Right atrium auricular region (tissue), 2 donors: ENCODE measurements at places on chromosomes 3 and 15. TPM values are rescaled to one million over a fixed set of nuclear protein-coding genes. Genes with fewer than 3 reads are reported as not detected.

- H3K27ac ChIP-seq: no peak overlapping the region
- H3K4me1 ChIP-seq: no peaks in the 10 kb centered on the region
- H3K36me3 ChIP-seq: peaks cover 58% of the 10 kb centered on the region
- no peaks in the 10 kb centered on the region for H3K27me3 ChIP-seq
These were observed 8.8 kb upstream of the LRCH3 start for GRCh38 chr3:197782230-197782629.

DNA sequence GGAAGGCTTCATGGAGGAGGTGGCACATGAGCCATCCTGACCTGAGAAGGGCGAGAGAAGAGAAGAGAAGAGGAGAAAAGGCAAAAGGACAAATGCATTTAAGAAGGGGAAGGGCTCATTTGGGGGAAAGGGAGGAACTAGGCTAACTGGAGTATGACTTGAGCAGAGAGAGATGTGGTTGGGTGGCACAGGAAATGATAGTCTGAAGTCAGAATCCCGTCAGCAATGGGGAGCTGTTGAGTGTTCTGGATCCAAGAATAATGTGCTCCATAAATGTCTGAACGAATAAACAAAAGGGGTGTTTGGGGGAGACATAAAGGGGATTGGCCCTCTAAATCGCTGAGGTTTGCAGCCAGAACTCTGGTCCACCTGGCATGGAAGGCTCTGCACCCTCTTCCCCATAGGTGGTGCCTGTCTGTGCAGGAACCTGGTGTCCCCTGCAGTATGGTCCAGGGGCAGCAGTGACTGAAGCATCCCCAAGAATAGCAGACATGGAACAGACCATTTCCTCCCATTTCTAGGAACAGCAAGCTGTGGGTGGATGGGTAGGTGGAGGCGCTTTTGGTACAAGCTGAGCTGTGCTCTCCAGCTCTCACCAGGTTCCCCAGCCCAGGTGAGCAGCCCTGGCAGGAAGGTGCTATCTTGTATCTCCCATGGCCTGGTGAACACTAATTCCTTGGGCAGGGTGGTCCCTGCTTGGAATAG is 15.2 kb downstream of the CORO2B start:
- no peaks in the 10 kb centered on the region for H3K36me3 ChIP-seq
- H3K27me3 ChIP-seq: no peaks in the 10 kb centered on the region
- DNase-seq: no peak
- H3K4me1 ChIP-seq: no peaks in the 10 kb centered on the region
- H3K4me3 ChIP-seq: no peak overlapping the region
- H3K27ac ChIP-seq: no peak overlapping the region

DNA sequence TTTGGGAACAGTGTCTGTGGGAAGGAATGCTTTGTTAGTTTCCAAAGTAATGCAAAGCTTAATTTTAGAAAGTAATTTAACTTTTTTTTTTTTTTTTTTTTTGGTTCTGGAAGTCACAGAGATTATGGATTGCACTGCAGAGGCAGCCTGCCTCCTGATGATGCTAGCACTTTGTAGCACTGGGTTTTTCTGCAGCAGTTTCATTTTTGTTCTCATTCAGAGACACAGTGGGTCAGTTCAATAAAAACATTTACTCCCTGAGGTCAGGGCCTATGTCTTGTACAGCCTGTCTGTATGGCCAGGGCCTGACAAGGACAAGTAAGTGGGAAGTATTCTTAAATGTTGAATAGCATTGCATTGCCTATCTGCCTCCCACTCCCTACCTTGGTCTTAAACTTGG is 39.0 kb upstream of the NDUFB4 start:
- no peaks in the 10 kb centered on the region for H3K27me3 ChIP-seq
- no peaks in the 10 kb centered on the region for H3K36me3 ChIP-seq
- no peaks in the 10 kb centered on the region for H3K4me1 ChIP-seq

DNA sequence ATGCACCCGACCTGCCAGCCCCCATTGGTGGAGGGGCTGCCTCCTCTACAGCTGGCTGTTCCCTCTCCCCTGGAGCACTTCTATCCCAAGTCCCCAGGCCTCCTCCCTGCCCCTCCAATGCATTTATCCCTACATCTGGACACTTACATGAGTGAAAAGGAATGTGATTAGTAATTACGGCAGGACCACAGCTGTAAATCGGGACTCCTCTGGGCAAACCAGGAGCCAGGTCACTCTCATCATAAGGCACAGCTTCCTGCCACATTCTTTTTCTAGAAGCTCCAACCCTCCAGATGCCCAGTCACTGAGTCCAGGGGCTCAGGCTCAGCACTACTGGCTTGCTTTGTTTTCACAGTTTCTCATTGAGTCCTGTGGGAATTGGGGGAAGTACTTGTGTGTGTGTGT is 54.3 kb downstream of the IL20RB start:
- no peak overlapping the region for H3K27ac ChIP-seq
- H3K36me3 ChIP-seq: no peaks in the 10 kb centered on the region
- H3K4me3 ChIP-seq: no peak overlapping the region
- H3K27me3 ChIP-seq: no peaks in the 10 kb centered on the region

GRCh38 chr3:33035596-33035995 is 61.4 kb downstream of the GLB1 start:
- H3K4me3 ChIP-seq: no peak overlapping the region
- DNase-seq: no peak
- peaks cover 25% of the 10 kb centered on the region for H3K36me3 ChIP-seq
- no peaks in the 10 kb centered on the region for H3K27me3 ChIP-seq

DNA sequence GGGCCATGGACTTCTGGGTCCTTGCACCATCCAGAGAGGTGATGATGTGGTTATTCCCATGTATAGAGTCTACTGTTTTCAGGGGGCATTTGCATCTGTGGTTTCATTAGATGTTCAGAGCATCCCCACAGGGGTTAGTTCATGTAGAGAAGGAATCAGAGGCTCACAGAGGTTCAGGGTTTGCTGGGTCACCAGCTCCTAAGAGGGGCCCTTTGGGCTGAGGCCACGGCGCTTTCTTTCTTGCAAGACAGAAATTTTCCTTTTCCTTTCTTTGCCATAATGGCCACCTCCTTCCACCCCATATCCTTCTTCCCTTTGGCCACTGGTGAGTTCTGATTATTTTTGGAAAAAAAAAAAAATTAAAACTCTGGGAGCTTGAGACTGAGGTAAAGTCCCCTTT is 62.3 kb downstream of the APBA2 start:
- H3K36me3 ChIP-seq: no peaks in the 10 kb centered on the region
- no peak for DNase-seq
- no peaks in the 10 kb centered on the region for H3K4me1 ChIP-seq
- H3K27me3 ChIP-seq: no peaks in the 10 kb centered on the region
- H3K4me3 ChIP-seq: no peak overlapping the region
- H3K27ac ChIP-seq: no peak overlapping the region

DNA sequence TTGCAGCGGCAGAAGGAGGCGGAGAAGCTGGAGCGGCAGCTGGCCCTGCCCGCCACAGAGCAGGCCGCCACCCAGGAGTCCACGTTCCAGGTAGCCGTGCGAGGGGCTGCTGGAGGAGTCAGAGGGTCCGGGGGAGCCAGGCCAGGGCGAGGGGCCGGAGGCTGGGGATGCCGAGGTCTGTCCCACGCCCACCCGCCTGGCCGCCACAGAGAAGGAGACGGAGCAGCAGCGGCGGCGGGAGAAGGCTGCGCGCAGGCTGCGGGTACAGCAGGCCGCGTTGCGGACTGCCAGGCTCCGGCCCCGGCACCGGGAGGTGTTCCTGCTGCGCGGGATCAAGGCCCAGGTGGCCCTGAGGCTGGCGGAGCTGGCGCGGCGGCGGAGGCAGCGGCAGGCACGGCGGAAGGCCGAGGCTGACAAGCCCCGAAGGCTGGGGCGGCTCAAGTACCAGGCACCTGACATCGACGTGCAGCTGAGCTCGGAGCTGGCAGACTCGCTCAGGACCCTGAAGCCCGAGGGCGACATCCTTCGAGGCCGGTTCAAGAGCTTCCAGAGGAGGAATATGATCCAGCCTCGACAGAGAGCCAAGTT is 625.0 kb downstream of the MCTP2 start:
- DNase-seq: no peak
- H3K36me3 ChIP-seq: no peaks in the 10 kb centered on the region
- H3K4me3 ChIP-seq: no peak overlapping the region
- H3K27ac ChIP-seq: no peak overlapping the region

GRCh38 chr3:120622870-120623726 is 27.0 kb downstream of the NDUFB4 start:
- no peak overlapping the region for H3K4me3 ChIP-seq
- no peaks in the 10 kb centered on the region for H3K4me1 ChIP-seq
- no peaks in the 10 kb centered on the region for H3K27me3 ChIP-seq

DNA sequence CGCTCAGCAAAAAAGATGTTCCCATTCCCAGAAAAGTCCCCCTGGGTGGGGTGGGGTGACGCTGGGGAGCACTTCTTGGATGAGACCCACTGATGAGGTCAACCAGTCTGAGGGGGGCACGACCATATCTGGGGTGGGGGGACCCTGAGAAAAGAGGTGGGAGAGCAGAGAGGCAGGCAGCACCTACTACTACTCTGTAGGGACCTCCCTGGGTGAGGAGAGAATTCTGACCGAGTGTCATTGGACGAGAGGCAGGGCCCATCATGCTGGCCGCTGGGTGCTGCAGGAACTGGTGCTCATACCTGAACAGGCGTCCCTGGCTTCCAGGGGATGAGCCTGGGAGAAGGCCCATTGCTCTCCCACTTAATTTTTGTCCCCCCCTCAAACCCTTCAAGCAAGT is 158.8 kb downstream of the KLF13 start:
- peaks cover 3% of the 10 kb centered on the region for H3K27me3 ChIP-seq
- no peak overlapping the region for H3K27ac ChIP-seq
- peaks cover 21% of the 10 kb centered on the region for H3K4me1 ChIP-seq
- H3K4me3 ChIP-seq: no peak overlapping the region
- no peak for DNase-seq
- H3K36me3 ChIP-seq: no peaks in the 10 kb centered on the region

DNA sequence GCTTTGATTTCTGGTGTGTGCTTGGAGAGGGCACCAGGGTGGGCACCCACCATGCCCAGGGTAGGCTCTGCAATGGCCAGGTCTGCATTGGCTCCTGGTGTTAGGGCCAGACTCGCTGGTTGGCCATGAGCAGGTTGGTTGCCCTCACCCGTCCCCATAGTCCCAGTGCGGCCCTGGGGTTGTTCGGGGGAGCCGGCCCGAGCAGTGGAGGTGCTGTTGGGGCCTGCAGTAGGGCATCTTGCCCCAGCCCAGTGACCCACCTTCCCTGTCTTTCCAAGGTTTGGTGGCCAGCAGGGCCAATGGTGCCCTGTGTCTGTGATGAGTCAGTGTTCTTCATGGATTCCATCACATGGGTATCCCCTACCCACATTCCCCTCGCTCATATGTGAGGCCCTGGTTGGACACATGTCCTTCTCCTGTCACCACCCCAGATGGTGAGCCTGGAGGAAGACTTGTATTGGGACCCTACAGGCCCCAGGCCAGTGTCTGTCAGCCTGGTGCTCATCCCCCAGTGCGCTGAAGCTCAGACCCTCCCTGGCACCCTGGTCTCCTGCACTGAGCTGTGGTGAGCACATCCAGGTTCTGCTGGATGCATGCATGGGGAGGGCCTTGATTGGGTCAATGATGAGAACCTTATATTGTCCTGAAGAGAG is 190.1 kb downstream of the UBE3A start:
- DNase-seq: no peak
- no peak overlapping the region for H3K4me3 ChIP-seq
- H3K4me1 ChIP-seq: no peaks in the 10 kb centered on the region

GRCh38 chr15:75929799-75930565 is 26.3 kb downstream of the FBXO22 start:
- peaks cover 15% of the 10 kb centered on the region for H3K36me3 ChIP-seq
- H3K27me3 ChIP-seq: no peaks in the 10 kb centered on the region
- H3K4me3 ChIP-seq: no peak overlapping the region
- peaks cover 9% of the 10 kb centered on the region for H3K4me1 ChIP-seq
- H3K27ac ChIP-seq: no peak overlapping the region
- DNase-seq: no peak

DNA sequence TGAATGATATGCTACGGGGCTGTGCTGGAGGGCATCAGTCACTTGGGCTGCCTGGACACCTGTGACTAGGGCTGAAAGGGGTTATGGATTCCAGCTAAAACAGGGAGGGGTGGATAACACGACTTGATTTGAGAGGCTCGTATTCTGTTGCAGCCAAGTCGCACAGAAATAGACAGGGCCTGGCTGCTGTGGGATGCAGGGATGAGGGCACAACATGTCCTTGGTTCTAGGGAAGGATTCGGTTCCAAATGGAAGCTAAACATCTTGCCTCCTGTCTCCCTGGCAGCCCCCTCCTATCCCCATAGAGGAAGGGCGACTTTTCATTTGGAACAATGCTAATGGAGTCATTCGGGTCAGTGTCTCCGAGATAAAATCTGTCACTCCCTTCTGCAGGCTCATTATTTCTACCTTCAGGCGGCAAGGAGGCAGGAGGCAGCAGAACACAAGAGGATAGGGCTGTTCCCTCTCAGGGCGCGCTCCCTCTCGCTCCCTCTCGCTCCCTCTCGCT is 433.8 kb upstream of the RBMS3 start:
- no peak for DNase-seq
- H3K27ac ChIP-seq: no peak overlapping the region
- no peaks in the 10 kb centered on the region for H3K27me3 ChIP-seq
- H3K4me1 ChIP-seq: no peaks in the 10 kb centered on the region
- H3K36me3 ChIP-seq: no peaks in the 10 kb centered on the region

GRCh38 chr3:194082743-194083636 is 53.0 kb upstream of the HES1 start:
- peaks cover 17% of the 10 kb centered on the region for H3K4me1 ChIP-seq
- no peak for DNase-seq
- no peaks in the 10 kb centered on the region for H3K36me3 ChIP-seq
- no peaks in the 10 kb centered on the region for H3K27me3 ChIP-seq
- H3K27ac ChIP-seq: no peak overlapping the region
- H3K4me3 ChIP-seq: no peak overlapping the region

DNA sequence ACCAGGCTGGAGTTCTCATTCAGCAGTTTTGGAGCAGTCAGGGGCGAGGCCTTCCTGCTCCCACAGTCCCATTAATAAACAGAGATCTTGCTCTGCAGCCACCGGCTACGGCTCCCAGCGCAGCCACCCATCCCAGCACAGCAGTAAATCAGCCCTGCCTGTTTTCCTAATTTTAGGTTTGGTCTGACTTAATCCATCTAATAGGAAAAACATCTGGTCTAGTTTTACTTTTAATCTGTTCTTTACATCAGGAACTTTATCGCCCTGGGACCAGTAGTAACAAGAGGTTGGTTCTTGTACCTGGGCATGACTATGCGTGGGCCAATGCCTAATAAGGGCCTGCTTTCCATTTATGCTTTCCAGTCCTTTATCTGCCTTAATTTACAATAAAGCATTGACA is 264.0 kb upstream of the DPH6 start:
- no peaks in the 10 kb centered on the region for H3K27me3 ChIP-seq
- no peaks in the 10 kb centered on the region for H3K36me3 ChIP-seq
- no peak overlapping the region for H3K4me3 ChIP-seq
- H3K4me1 ChIP-seq: no peaks in the 10 kb centered on the region
- no peak for DNase-seq

TRIM71 gene
- not detected for total RNA-seq
